ENCODE measurements at places on chromosomes 1 and 21.
A peak's percentile ranks its signal among the peaks of the same experiment; 100 is the strongest.

DNA sequence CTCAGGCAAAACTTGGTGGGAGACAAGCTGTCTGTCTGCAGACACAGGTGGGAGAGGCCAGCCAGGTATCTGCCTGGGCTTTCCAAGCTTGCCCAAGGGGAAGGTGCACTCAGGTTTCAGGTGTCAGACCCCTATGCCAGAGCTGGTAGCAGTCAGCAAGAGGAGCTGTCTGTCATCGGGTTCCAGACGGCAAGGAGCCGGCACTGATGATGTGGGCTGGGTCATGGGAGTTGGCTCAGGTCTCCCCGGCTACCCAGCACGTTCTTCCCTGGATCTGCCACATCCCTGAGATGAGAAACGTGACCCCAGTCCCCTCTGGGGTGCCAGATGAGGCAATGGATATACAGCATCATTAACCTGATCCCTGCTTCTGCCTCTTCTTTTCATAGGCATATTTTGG is 23.0 kb downstream of the TMCC2 start:
- no peak for DNase-seq

DNA sequence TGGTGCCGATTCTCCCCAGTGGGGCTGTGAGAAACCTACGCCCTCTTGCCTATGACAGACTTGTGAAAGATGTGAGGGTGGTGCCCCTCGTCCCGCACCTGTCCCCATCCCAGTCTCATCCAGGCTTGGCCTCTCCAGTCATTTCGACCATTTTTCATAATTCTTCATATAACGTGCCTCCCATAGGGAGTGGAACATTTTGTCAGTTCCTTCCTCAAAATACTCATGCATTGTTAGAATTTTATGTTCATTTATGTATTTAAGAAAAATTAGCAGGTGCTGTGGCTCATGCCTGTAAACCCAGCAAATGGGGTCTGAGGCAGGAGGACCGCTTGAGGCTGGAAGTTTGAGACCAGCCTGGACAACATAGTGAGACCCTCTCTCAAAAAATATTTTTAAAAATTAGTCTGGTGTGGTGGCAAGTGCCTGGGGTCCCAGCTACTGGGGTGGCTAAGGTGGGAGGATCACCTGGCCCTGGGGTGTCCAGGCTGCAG is 19.7 kb upstream of the SMPDL3B start:
- DNase-seq = no peak

DNA sequence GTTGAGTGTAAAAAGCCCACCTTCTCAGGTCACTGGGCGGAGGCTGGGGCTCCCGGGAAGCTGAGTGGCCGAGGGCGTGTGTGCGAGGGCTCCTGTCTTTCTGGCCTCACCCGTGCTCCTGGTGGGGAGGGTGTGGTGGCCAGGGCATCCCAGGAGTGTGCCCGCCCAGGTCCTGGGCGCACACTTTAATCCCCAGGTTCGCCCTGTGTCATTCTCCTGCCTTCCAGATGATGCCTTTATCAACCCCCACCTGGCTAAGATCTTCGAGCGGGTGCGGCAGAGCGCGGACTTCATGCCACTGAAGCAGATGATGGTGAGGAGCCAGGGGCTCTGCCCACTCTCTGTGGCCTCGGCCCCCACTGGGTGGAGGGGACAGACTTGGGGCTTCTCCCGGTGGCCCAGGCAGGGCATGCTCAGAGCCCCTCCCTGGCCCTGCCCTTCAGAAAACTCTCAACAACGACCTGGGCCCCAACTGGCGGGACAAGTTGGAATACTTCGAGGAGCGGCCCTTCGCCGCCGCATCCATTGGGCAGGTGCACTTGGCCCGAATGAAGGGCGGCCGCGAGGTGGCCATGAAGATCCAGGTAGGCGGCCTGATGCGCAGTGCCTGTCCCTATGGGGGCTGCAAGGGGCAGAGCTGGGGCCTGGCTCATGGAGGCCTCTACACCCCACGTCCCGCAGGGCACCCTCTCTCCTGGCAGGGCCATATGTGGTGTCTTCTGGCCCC is 42.5 kb downstream of the COQ8A start:
- DNase-seq = no peak

DNA sequence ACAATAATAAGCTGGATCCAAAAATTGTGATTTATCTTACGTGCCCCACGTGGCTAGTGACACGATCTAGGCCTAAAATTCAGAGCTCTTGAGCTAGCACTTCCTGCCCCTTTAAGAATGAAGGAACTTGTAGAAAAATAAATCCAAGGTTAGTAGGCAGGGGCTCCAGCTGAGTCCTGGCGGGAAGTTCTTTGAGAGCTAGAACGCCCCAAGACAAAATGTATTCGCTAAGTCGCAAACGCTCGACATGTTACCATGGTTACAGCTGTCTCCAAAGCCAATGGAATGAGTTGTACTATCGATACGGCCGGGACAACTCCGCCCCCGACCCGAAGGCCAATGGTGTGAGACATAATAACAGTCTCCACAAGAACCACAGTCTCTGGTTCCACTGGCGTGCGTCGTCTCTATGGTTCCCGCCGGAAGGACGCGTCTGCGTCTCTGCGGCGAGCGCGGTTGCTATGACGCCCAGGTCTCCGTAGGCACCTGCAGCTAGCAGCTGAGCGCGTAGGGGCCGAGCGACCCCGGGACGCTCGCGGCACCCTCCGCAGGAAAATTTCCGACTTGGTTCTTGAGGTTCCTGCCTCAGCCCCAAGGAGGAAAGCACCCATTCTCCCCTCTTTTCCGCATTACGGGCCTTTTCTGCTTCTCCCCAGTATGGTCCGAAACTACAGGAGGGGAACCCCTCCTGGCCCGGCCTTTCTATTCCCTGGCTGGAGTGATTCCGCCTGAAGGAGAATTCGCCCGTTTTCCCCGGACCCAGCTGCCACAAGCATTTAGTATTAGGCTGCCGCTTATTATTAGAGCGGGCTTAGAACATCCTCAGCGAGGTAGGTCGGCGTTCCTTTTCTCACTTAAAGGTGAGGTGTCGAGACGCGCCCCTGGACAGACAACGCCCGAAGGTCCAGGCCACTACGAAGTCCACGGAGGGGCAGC is at the start of gene CCDC30:
CCDC30 (plus strand) TSS at position 459 of the 936 bp plus-strand sequence. CDS start 17,266 bp downstream, outside the sequence.
- peak; percentile 99 for DNase-seq

GRCh38 chr1:12284486-12284885 is 54.7 kb downstream of the VPS13D start:
- no peak for DNase-seq

- no peak for DNase-seq
These were observed 8.6 kb downstream of the LAMC2 start for GRCh38 chr1:183194527-183195141.

Measured in NCI-H524 (cell line).